Ascending aorta (tissue), 2 donors: ENCODE measurements at places on chromosomes 5 and 9. TPM values are rescaled to one million over a fixed set of nuclear protein-coding genes. Genes with fewer than 3 reads are reported as not detected.

SPIN1 gene
- 11.6 TPM for total RNA-seq

KLF9 gene
- 98.7 TPM for total RNA-seq

CDC42SE2 gene
- 12.8 TPM for total RNA-seq

UBE2QL1 gene
- 0.85 TPM for total RNA-seq

GRCh38 chr9:136700959-136701667 lies 11.3 kb upstream of the DIPK1B start:
- no peaks in the 10 kb centered on the region for H3K36me3 ChIP-seq
- no peak overlapping the region for H3K4me3 ChIP-seq
- H3K27me3 ChIP-seq: peaks cover 12% of the 10 kb centered on the region
- no peaks in the 10 kb centered on the region for H3K4me1 ChIP-seq
- DNase-seq: no peak

DNA sequence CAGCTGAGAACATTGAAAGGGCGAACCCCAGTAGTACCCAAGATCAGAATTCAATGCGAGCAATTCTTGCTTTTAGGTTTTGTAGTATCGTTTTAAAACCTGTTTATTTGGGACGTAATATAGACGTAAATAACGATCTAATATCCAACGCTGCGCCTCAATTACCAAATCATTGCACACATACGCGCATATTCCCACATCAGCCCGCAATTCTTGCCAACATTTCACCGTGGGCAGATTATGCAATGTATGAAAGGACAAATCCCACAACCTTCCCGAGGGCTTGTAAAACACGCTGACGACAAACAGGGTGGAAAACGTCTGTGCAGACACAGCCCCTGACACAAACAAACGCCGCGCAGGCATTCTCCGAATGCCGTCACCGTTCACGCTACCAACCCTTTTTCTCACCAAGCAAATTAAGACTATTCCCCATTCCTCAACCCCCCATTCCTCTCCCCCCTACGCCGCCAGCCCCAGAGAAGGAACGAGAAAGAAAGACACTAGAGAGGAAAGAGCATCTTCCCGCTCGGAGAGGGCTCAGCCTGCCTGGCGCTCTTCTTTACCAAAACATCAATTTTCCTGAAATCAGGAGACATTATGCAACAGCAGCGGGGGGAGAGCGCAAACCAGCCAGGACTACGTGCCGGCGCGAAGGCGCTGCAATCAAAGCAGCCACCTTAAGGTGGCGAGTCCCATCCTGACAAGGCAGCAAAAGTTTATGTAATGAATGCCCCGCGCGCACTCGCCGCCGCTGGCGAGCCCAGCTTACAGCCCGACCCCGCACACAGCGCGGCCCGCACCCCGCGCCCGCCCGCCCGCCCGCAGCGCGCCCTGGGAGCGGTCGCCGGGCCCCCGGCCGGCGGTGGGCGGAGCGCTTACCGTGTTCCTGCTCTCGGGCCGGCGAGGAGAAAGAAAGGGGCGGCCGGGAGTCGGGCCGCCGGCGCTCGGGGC lies 597 bp downstream of the NFIL3 start:
- H3K27ac ChIP-seq: peak overlapping the region; percentile 95
- H3K36me3 ChIP-seq: no peaks in the 10 kb centered on the region
- H3K4me3 ChIP-seq: peak overlapping the region; percentile 86
- peak; percentile 88 for DNase-seq
